Gastrocnemius medialis (tissue), 4 donors: ENCODE measurements at places on chromosomes 13 and 19.
A peak's percentile ranks its signal among the peaks of the same experiment; 100 is the strongest.

GRCh38 chr13:76992548-76993001 is 694 bp downstream of the CLN5 start:
- no peak for DNase-seq

- no peak for DNase-seq
These were observed 851.5 kb downstream of the DACH1 start for GRCh38 chr13:71015516-71015915.

DNA sequence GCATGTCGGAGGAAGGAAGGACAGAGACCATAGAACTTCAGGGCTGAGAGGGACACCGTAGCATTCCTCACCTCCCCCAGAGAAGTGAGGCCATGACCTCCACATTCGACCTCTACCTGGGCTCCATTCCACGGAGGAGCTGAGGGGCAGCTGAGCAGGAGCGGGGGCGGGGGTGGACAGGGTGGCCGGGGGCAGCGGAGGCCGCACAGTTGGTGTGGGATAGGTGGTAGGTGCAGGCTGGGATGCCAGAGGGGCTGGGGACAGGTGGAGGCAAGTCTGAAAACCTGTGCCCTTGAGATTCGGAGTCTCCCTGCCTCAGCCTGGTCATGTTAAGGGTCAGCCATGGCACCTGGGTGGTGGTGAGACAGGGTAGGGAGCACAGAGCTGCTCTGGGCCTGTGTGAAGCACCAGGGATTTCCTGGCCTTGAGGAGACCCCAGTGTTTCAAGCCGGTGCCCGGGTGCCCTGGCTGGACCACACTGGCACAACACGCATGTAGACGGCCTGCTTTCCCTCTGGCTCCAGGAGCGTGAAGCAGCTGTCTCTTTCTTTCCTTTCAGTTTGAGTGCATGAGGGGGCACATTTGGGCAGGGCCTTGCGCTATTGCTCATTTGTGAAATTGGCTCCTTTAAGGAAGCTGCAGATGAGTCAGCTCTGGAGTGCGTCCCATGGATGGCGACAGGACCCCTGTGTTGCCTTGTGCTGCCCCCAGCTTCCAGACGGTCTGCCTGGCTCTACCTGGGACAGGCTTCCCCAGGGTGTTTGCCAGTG is 51.8 kb downstream of the TSSK6 start:
- DNase-seq: no peak

DNA sequence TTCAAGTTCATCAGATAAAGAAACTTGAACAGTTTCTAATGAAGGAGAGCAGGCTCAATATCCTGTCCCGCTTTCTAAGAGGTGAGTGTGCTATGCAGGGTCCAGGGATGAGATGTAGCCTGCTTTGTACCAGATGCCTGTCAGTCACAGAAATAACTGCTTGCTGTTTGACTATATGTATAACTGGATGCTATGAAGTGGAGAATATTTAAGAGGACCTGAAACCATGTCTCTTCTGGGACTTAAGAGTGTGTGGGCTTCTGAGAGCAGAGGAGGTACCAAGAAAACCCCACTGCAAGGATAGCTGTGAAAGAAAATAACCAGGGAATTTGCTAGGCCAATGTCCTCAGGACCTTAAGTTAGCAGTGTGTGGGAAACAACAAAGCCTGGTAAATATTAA is 246.3 kb upstream of the RFC3 start:
- no peak for DNase-seq

DNA sequence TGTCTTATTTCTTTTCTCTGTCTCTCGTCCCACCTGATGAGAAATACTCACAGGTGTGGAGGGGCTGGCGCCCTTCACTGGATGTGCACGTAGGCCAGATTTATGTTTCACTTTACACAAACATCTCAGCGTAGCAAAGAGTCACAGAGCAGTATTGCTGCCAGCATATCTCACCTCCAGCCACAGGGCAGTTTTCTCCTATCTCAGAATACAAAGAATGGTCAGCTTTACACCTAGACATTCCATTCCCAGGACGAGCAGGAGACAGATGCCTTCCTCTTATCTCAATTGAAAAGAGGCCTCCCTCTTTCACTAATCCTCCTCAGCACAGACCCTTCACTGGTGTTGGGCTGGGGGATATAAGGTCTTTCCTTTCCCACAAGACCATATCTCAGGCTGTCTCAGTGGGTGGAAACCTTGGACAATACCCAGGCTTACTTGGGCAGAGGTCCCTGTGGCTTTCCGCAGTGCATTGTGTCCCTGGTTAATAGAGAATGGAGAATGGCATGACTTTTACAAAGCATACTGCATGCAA is 7.2 kb upstream of the ZNF611 start:
- no peak for DNase-seq

DNA sequence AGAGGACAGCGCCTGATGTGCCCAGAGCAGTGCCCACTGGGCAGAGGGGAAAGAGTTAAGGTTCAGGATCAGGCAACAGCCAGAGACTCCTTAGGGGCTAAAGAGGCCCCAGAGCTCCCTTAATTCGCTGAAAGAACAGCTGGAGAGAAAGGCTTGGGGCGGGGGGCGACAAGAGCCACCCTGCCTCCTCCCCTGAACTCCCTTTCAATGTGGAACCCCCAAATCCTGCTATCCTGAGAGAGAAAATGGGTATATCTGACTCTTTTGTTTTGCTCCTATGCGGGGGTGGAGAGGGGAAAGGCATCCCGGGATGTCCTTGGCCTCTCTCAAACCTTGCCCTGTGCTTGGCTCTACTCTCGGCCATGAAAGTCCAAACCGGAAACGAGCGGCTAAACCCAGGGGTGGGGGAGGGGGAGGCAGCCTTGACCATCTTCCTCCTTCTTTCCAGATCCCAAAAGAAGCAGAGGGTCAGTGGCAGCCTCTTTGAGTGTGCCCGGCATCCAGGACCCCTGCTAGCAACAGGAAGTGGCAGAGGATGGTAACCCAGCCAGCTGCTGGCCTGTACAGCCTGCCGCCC is 4.7 kb downstream of the PRKACA start:
- DNase-seq: peak; percentile 69
